ENCODE measurements at places on chromosomes 2 and 18.

GRCh38 chr2:138722316-138722715 is 57.9 kb downstream of the NXPH2 start:
- no peak for ATAC-seq

- no peak for ATAC-seq
Measured at GRCh38 chr2:2597712-2598111, 266.6 kb upstream of the MYT1L start.

DNA sequence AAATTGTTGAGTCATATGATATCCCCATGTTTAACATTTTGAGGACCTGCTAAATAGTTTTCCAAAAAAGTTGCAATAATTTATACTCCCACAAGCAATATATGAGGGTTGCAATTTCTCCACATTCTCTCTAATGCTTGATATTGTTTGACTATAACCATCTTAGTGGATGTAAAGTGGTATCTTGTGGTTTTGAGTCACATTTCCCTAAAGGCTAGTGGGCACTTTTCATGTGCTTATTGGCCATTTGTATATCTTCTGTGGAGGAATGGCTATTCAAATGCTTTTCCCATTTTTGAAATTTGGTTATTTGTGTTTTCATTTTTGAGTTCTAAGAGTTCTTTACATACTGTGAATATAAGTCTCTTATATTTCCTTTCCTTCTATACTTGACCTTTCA is 82.7 kb downstream of the SCG2 start:
- no peak for ATAC-seq

GRCh38 chr2:163863073-163863472 is 127.3 kb upstream of the FIGN start:
- ATAC-seq = no peak

DNA sequence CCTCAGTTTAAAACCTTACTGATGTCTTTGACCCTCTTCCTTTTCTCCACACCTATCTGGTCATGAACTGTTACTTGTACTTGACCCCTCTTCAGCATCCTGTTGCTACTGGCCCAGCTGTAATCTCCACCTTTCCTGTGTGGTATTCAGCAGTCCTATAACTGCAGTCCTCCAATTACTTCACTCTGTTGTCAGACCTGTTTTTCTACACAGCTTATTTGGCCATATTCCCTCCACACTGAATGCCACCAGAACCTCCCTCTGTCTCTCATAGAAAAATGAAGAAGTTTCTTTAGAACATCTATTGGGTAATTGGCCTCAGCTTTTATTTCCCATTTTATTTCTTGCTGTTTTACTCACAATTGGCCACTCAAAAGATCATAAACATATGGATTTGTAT is 155.4 kb downstream of the ASXL3 start:
- no peak for ATAC-seq

- ATAC-seq = no peak
Measured at GRCh38 chr2:30866974-30867373, 59.7 kb upstream of the CAPN13 start.

DNA sequence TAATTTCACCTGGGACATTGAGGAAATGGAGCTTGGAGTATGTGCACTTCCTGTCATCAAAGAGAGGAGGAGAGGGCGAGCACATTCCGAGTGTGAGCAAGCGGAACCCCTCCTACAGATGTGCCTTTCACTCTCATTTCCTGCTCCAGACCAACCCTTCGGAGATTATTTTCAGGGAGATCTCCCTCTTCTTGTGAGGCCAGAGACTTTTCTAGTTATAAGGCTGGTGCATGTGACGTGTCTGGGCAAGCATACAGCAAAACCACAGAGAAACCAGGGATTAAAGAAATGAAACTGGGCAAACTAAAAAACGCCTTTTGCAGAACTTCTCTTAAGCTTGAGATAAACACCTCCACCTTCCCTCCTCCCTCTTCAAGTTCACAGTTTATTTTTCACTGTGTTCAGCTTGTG is 409.2 kb upstream of the TCF4 start:
- ATAC-seq = no peak

GRCh38 chr2:156539086-156539860 is 103.1 kb downstream of the GPD2 start:
- no peak for ATAC-seq

DNA sequence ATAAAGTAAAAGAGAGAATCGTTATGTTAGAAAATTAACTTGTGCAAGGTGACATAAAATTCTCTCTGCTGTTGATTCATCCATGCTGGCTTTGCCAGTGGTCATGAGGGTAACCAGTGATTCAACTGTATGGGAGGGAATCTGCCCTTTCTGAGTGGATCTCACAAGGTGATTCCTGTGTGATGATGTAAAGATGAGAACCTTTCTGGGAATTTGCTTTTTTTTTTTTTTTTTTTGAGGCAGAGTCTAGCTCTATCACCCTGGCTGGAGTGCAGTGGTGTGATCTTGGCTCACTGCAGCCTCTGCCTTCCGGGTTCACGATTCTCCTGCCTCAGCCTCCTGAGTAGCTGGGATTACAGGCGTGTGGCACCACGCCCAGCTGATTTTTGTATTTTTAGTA is 23.3 kb downstream of the RAB31 start:
- ATAC-seq = no peak

DNA sequence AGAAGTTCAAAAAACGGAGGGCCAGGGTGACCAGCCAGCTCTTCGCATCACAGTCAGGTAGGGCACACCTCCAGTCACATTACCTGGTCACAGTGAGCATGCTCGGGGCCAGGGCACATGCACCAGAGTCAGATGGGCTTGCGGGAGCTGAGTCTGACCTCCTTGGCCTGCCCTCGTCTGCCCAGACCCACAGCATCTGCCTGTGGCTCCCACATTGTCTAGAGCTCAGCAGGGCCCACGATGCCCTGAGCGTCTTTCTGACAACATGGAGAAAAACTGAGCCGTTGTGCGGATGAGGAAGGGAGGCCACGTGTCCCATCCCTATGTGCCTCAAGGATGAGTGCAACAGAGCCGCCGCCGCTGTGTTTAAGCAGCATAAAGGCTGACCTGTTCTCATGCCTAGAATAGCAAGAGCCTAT is 37.6 kb downstream of the CRACDL start:
- ATAC-seq = no peak

- ATAC-seq = no peak
Measured at GRCh38 chr2:173248381-173248780, 106.3 kb upstream of the CDCA7 start.

DNA sequence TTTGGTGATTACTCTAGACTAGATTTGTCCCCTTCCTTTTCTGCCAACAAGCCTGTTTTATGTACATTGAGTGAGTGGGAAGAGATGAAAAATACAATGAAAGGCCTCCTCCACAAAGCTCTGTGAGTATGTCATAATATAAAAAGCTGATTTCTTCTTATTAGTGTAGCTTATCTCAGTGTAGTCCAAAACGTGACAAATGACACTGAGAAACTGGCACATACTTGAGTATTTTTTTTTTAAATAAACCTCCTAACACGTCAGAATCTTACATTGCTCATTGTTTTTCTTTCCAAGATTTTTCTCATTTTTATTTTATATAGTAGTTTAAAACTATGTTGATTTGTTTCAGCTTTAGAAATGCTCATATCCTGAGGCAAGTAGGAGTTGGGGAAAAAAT is 17.9 kb upstream of the FIGN start:
- no peak for ATAC-seq

DNA sequence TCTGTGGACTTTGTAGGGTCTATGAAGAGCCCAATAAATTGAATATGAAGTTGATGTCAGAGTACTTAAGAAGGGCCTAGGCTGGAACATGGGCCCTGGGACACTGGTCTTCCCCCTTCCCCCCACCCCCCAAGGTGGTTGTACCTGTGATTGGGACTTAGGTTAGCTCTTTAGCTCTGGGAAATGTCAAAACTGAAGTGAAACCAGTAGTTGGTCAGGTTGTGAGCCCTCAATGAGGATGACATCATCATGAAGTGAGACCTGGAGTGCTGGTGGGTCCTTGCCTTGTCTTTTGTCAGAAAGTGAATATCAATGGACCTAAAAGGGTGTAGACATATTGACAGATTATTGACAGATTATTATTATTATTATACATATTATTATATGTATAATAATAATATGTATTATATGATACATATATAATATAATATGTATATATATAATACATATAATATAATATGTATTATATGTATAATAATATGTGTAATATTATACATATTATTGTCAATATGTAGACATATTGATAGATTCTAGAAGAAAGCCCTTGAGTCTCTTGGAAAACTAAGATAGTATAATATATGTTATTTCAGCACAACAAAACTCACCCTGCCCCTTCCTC is 5.4 kb downstream of the MARS2 start:
- ATAC-seq = peak; percentile 36

DNA sequence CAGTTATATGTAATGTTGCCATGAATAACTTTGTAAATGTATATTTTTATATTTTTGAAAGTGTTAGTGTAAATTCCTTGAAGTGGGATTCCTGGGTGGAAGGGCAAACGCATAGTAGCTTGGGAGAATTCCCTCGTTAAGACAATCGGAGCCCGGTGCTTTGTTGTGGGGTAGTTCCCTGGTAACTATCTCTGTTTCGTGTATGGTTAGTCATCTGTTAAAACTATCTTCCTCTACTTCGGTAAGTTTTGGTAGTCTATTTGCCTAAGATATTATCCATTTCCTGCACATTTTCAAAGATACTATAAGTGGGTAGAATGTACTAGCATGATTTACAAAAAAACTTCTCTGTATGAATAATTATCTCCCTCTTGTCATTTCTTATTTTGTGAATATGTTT is 113.8 kb upstream of the NRXN1 start:
- ATAC-seq = no peak

DNA sequence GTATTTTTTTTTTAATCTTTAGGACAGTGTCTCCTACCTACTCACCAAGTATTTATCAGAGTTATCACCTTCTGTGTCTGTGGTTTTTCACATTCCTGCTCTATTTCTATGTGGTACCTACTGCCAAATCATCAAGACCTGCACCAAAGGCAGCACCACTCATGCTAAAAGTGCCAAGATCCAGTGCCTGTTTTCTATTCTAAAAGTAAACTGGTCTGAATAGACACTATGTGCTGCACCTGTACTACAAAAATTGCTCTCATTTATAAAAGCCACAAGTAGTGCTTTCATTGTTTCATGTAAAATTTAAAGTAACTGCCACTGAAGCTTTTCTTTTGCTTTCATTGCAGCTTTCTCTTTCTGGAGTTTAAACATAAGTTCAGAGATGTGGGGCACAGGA is 103.9 kb upstream of the GULP1 start:
- no peak for ATAC-seq

DNA sequence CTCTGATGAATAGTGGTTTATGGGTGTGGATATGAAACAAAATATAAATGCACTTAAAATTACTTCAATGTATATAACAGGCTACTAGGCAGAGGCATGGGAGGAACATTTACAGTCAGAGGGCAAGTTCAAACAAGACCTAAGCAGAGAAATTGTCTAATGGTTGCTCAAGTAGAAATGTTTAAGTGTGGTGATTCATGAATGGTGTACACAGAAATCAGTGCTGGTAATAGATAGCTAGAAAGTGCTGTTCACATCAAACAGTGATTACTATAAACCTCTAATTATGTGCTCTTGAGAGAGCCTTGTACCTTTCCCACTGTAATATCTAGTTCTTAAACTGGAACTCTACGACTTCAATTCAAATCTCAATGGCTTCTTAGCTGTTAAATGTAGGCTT is 485.1 kb downstream of the NRXN1 start:
- no peak for ATAC-seq

DNA sequence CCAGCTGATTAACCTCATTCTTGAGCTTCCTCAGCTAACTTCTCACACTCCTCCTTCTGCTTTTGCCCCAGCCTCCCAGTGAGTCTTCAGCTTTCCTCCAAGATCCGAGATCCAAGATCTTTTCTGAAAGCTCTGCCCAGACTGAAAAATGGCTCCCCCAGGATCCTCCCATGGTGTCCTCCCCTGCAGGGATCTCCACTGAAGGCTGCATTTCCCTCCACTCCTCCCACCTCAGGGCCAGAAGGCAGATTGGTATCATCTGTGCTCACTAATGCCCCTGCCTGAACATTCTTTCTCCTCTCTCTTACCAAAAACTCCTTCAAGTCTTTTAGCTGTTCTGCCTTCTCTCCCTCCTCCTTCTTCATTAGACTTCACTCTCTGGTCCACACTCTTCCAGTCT is 6.1 kb upstream of the FOXI3 start:
- ATAC-seq = no peak

- no peak for ATAC-seq
Measured at GRCh38 chr2:654896-655295, 22.3 kb downstream of the TMEM18 start.

- no peak for ATAC-seq
Measured at GRCh38 chr2:96528700-96529375, 7.7 kb upstream of the ARID5A start.

DNA sequence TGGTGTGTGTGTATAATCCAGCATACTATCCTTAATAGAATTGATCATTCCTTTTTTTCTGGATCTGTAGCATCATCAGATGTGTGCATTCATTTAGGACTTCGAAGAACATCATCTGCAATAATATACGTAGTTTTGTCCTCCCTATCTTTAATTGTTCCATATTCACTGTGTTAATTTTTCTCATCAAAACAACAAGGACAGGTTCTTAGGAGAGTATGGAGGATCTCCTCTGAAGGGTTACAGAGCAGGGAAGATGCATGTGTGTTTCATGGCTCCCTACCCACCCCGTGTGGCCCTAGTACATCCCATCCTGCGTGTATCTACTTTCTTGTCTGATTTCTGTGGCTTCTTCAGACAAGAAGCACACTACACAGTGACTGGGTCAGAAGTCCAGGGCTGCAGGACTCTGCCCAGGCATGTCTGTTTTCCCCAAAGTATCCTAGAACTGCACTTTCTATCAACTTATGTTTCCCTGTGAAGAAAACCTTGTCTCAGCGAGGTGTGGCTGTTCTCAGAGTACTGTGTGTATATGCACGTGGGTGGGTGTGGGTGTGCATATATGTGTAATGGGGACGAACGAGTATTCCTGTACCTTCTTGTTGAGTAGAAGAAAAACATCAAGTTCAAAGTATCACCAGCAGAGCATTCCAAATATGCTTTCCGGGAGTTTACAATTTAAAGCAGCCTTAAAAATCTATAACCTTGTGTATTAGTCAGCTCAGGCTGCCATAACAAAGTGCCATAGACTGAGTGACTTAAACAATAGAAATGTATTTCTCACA is 220.4 kb upstream of the FOSL2 start:
- no peak for ATAC-seq

DNA sequence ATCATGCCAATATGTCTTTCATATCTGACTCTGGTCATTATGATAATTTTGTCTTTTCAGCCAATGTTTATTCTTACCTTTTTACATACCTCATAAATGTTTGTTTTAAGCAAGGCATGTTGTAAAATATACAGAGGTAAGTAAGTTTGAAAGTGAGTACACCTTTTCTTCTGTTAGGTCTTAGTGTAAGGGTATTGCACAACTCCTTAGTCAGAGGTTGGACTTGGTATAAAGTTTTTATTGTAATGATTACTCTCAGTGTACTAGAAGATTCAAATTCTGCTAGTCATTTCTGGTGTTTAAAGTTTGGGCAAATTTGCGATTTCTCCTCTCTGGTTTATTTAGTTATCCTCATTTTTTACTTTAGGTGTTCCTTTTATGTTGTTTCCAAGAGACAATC is 564.3 kb upstream of the FSIP2 start:
- ATAC-seq = no peak

- no peak for ATAC-seq
Measured at GRCh38 chr2:107712857-107713256, 113.8 kb upstream of the RGPD4 start.

GRCh38 chr2:204225671-204226073 is 289.1 kb downstream of the ICOS start:
- no peak for ATAC-seq

GRCh38 chr18:9708057-9708433 is at the start of gene RAB31:
TSS of gene RAB31 (plus strand) at chr18:9708301. CDS start at chr18:9708406, 105 bp downstream.
- no peak for ATAC-seq

- ATAC-seq = no peak
Measured at GRCh38 chr2:109045505-109045904, 56.5 kb upstream of the EDAR start.

Data from activated CD4-positive, CD25-positive, alpha-beta regulatory T cell treated with anti-CD3 and anti-CD28 coated beads, Interleukin-2, amount 50 U/mL, for 24 hours (primary cell).